ENCODE measurements at places on chromosomes 16 and 17.

DNA sequence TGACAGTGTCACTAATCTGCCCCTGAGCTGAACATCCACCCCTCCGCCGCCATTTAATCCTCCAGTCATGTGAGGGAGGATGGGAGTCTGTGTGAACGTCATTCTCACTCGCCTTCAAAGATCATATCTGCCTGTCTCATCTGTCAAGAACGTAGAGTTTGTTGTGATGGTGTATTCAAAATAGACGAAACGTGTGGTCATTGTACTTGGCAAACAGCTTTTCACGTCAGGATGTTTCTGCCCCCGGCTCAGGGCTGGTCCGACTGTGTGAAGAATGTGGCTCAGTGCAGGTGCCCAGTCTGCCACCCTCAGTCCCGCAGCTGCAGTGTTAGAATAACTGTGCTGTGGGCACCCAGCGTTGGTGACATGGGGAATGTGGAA, 148.0 kb downstream of the KCNJ12 start:
- DNase-seq, result peak; percentile 77

- peak; percentile 71 for DNase-seq
Measured at GRCh38 chr16:29994600-29995323, 655 bp downstream of the HIRIP3 start.

DNA sequence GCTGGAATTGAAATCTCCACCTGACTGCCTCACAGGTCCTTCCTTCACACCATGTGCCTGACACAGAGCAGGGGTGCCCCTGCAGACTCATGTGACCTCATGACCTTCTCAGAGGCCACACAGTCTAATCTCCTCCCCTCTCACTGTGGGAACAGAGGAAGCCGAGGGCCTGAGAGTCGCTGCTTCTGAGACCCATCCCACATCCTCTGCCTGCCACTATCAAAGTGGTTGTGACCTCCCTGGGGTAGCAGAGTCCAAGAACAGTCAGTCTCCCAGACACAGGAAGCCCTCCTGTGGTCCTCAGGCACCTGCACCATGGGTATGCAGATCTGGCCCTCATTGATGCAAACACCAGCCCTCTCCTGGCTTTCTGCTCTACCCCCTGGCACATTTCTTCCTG, 78.5 kb downstream of the RAB11FIP4 start:
- DNase-seq, result no peak

DNA sequence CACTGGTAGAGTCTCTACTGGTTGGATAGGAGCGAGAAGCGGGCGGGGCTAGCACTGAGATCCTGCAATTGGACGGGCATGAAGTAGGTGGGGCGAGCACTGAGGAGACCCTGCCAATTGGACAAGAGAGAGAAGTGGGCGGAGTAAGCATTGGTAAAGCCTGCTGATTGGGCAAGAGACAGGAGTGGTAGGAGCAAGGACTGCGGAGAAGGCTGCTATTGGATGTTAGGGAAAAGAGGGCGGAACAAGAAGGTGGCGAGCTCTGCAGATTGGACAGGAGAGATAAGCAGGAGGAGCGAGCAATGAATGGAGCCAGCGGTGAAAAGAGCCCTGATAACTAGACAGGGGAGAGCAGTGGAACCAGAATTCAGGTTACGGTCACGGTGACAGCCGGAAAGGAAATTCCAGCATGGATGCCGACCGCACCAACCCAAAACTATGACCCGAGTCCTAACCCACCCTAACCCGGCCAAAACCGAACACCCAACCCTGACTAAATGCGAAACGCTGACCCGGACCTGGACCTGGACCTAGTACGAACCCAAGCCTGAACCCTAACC, 4.8 kb downstream of the SCGB1C2 start:
- peak; percentile 43 for DNase-seq

- no peak for DNase-seq
Measured at GRCh38 chr17:81323411-81323868, 28.3 kb upstream of the SLC38A10 start.

DNA sequence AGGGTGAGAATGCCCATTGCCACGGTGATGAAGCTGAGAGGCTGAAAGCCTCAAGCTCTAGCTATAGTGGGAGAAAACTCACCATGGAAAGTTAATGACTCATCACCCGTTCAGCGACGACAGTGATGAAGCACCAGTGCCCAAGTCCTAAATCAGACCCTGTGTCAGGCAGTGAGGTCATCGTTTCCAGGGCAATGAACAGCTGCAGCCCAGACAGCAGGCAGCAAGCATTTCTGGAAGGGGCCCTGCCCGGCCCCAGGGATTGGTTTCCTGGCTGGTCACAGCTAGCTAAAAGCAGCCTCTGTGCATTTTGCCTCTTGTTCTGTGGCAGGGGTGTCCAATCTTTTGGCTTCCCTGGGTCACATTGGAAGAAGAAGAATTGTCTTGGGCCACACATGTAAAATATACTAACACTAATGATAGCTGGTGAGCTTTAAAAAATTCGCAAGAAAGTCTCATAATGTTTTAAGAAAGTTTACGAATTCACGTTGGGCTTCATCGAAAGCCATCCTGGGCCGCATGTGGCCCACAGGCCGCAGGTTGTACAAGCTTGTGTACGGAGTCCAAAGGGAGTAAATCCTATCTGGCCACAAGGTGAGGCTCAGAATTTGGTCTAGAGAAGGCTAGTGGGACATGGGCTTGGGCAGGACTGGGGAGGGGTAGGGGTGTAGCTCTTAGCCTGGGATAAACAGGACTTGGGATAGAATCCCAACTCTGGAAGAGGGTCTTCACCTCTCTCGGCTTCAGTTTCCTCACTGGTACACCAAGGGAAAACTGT, 40.6 kb downstream of the MIS12 start:
- peak; percentile 97 for DNase-seq

GRCh38 chr17:4397840-4398239, 31.4 kb upstream of the UBE2G1 start:
- no peak for DNase-seq

GRCh38 chr17:3800362-3801271, at the start of gene ITGAE:
Gene ITGAE, minus strand, starts transcription at chr17:3801188. Its CDS starts 44 bp downstream, at chr17:3801144.
- no peak for DNase-seq

DNA sequence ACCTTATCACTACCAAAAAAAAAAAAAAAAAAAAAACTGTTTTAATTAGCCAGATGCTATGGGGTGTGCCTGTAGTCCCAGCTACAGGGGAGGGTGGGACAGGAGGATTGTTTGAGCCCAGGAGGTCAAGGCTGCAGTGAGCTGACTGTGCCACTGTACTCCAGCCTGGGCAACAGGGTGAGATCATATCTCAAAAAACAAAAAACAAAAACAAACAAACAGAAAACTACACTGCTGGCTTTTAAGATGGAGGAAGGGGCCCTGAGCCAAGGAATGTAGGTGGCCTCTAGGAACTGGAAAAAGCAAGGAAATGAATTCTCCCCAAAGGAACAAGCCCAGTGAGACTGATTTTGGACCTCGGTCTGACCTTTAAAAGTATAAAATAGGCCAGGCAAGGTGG, 61.4 kb downstream of the BEAN1 start:
- DNase-seq, result no peak

GRCh38 chr17:41578538-41578937, 6.7 kb upstream of the KRT9 start:
- DNase-seq, result no peak

GRCh38 chr17:6505425-6506142, 50.8 kb downstream of the PITPNM3 start:
- peak; percentile 46 for DNase-seq

- DNase-seq, result no peak
Measured at GRCh38 chr17:7955414-7956227, 23.6 kb downstream of the CNTROB start.

DNA sequence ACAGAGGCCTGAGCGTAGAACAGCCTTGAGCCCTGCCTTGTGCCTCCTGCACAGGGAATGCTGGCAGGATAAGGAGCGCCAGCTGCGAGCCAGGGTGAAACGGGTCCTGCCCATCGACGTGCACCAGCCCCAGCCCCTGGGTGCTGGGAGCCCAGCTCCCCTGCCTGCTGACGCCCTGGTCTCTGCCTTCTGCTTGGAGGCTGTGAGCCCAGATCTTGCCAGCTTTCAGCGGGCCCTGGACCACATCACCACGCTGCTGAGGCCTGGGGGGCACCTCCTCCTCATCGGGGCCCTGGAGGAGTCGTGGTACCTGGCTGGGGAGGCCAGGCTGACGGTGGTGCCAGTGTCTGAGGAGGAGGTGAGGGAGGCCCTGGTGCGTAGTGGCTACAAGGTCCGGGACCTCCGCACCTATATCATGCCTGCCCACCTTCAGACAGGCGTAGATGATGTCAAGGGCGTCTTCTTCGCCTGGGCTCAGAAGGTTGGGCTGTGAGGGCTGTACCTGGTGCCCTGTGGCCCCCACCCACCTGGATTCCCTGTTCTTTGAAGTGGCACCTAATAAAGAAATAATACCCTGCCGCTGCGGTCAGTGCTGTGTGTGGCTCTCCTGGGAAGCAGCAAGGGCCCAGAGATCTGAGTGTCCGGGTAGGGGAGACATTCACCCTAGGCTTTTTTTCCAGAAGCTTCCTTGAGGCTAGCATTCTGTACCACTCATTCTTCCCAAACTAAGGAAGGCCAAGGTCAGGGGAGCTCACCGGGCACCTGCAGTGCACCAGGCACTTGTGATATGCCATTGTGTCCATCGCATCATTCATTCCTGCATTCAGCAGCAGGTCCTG, 1.9 kb downstream of the PNMT start:
- no peak for DNase-seq

DNA sequence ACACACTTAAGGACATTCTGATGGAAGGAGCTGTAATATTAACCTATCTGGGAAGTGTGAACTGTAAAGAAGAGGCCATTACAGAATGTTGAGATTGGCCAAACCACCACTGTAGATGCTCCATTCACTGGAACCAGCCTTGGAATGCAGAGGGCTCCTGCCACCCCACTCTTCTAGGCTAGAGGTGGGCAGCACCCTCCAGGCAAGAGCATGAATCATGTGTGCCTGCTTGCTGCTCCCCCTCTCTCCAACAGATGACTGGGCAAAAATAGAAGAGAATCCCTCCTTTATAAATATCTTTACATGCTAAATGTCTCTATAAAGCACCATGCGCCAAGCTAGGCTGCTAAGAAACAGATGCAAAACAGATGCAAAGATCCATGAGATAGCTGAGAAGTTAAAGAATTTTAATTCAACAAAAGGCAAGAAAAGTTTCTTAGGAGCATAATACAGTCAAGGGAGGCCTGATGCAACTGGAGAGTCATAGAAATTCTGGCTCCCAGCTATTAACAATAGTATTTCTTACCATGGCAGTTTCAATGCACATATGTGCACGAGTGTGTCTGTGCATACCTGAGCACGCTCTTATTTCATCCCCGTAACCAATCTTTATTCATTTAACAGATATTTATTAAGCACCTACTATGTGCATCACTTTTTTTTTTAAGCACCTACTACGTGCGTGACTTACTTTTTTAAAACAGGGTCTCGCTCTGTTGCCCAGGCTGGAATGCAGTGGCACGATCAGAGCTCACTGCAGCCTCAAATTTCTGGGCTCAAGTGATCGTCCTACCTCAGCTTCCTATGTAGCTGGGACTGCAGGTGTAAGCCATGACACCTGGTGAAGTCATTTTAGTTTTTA, 53.6 kb downstream of the GRIN2A start:
- DNase-seq, result no peak

DNA sequence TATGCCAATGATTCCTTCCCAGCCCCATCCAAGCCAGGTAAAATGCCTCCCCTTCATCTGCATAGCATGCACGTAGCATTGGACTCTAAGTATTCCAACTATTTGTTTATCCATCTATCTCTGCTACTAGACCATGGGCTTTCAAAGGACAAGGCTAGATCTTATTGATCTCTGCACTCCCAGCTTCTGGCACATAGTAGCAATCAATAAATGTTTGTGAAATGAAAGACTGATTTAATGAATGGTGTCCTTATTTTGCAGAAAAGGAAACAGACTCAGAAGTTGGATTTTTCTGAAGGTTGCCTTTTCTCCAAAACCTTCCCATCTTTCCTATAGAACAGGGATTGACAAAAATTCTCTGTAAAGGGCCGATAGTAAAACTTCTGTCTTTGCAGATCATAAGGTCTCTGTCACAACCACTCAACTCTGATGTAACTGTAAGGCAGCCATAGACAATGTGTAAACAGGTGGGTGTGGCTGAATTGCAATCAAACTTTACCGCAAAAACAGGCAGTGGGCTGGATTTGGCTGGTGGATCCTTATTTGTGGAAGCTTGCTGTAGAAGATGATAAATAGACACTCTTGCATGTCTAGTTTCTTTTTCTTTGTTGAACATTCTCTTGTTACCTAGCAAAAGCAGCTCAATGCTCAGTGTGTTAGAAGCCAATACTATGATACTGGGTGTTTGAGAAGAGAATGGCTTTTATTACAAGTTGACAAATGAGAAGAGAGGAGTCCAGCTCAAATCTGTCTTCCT, 7.6 kb upstream of the CMTR2 start:
- DNase-seq, result no peak

GRCh38 chr16:66236301-66236700, 130.2 kb upstream of the CDH5 start:
- DNase-seq, result no peak

DNA sequence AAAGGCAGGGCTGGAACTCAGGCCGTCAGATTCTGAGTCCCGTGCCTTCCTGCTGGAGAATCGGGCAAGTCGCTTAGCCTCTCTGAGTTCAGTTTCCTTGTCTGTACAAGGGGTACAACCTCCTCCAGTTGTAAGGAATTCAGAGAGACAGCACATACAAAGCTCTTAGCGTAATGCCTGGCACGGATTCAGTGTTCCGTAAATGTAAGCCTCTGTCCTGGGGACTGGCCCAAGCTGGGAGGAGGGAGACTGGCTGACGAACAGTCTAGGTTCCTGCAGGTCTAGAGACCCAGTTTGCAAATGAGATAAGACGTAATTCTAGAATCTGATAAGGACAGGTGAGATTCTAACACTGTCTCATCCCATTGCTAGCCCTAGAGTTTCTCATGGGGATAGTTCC, 9.9 kb downstream of the METTL22 start:
- no peak for DNase-seq

GRCh38 chr17:37650419-37651003, 7.3 kb upstream of the DDX52 start:
- DNase-seq, result peak; percentile 33

DNA sequence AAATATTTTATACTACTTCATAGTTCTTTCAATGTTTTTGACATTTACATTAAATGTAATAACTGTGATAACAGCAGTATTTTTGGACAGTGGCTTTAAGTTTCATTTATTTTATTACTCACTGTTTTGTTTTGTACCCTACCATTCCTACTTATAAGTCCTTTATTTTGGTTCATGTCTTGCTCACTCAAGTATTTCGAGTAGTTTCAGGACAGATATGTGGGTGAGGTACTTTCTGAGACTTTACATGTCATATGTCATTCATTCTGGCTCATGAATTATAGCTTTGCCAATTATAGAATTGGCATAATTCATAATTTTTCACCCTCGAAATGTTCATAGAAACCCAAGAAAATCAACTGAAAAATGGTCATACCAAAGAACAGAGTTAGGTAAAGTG, 44.4 kb downstream of the PIK3R5 start:
- no peak for DNase-seq

GRCh38 chr16:56690420-56691122, 8.3 kb downstream of the MT1X start:
- DNase-seq, result no peak

DNA sequence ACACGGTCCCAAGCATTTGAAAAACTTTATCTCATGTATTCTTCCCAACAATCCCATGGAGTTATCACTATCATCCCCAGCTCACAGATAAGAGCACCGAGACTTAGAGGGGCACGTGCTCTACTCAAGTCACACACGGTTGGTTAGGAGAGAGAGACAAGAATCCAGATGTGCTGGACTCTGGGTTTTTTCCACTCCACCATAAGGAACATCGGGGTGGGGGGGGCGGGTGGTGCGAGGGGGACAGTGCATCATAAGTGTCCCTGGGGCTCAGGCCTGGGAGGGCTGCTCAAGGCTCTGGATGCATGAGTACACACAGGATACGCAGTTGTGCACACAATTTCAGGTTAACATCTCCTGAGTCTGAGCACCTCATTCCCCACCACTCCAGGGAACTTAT, 7.4 kb downstream of the CDC42EP4 start:
- DNase-seq, result no peak

GRCh38 chr17:66441101-66441661, 138.8 kb downstream of the PRKCA start:
- no peak for DNase-seq
